Activated T-helper 1 cell treated with anti-CD3 and anti-CD28 coated beads, Interleukin-12 subunit alpha, Interleukin-12 subunit beta, Interleukin-2, Interleukin-4 antibody, amounts not matched to agents 30 ng/mL and 10 ng/mL and 1 ng/mL, durations not matched to agents 14 hours and 24 hours and 36 hours (primary cell): ENCODE measurements at places on chromosomes 1 and 21. TPM values are rescaled to one million over a fixed set of nuclear protein-coding genes. Genes with fewer than 3 reads are reported as not detected.
A peak's percentile ranks its signal among the peaks of the same experiment; 100 is the strongest.

HSD3B2 gene
- not detected in 2 replicates for total RNA-seq

PTPRC gene
- total RNA-seq = 512 and 516 TPM in 2 replicates

FAM131C gene
- 0.56 and 0.57 TPM in 2 replicates for total RNA-seq

EPHA10 gene
- 0.05 and 0.27 TPM in 2 replicates for total RNA-seq

- no peaks in the 10 kb centered on the region for H3K27me3 ChIP-seq
- no peak overlapping the region for H3K4me3 ChIP-seq
- H3K27ac ChIP-seq = no peak overlapping the region
Measured at GRCh38 chr21:21864321-21864840, 866.2 kb downstream of the NCAM2 start.

- H3K36me3 ChIP-seq = peaks cover 1% of the 10 kb centered on the region
- DNase-seq = no peak
- H3K4me1 ChIP-seq = no peaks in the 10 kb centered on the region
Measured at GRCh38 chr1:45994423-45994822, 138.0 kb downstream of the PIK3R3 start.

GRCh38 chr21:23921670-23922418 lies 1685.4 kb downstream of the MRPL39 start:
- no peak overlapping the region for H3K4me3 ChIP-seq
- no peak for DNase-seq
- no peaks in the 10 kb centered on the region for H3K36me3 ChIP-seq
- H3K4me1 ChIP-seq = peaks cover 19% of the 10 kb centered on the region
- no peak overlapping the region for H3K27ac ChIP-seq

GRCh38 chr21:40047993-40048730 lies 180.9 kb downstream of the PCP4 start:
- H3K27ac ChIP-seq = no peak overlapping the region
- H3K4me3 ChIP-seq = no peak overlapping the region
- no peaks in the 10 kb centered on the region for H3K36me3 ChIP-seq
- no peak for DNase-seq
- no peaks in the 10 kb centered on the region for H3K4me1 ChIP-seq
- no peaks in the 10 kb centered on the region for H3K27me3 ChIP-seq

GRCh38 chr1:166974647-166975345 lies 544 bp downstream of the ILDR2 start:
- DNase-seq = no peak
- H3K27me3 ChIP-seq = peaks cover 28% of the 10 kb centered on the region
- H3K27ac ChIP-seq = peak overlapping the region; percentile 80
- no peaks in the 10 kb centered on the region for H3K36me3 ChIP-seq
- peak overlapping the region; percentile 94 for H3K4me3 ChIP-seq
- H3K4me1 ChIP-seq = peaks cover 64% of the 10 kb centered on the region

GRCh38 chr21:38126666-38127303 lies 130.0 kb upstream of the KCNJ15 start:
- DNase-seq = peak; percentile 17
- H3K4me1 ChIP-seq = no peaks in the 10 kb centered on the region
- peaks cover 4% of the 10 kb centered on the region for H3K27me3 ChIP-seq
- no peak overlapping the region for H3K27ac ChIP-seq
- H3K4me3 ChIP-seq = no peak overlapping the region

- no peaks in the 10 kb centered on the region for H3K27me3 ChIP-seq
- H3K4me1 ChIP-seq = peaks cover 4% of the 10 kb centered on the region
- H3K36me3 ChIP-seq = peaks cover 4% of the 10 kb centered on the region
- H3K4me3 ChIP-seq = no peak overlapping the region
Measured at GRCh38 chr1:92864131-92864530, 32.3 kb downstream of the RPL5 start.
